ENCODE measurements at places on chromosomes 7 and 10.

DNA sequence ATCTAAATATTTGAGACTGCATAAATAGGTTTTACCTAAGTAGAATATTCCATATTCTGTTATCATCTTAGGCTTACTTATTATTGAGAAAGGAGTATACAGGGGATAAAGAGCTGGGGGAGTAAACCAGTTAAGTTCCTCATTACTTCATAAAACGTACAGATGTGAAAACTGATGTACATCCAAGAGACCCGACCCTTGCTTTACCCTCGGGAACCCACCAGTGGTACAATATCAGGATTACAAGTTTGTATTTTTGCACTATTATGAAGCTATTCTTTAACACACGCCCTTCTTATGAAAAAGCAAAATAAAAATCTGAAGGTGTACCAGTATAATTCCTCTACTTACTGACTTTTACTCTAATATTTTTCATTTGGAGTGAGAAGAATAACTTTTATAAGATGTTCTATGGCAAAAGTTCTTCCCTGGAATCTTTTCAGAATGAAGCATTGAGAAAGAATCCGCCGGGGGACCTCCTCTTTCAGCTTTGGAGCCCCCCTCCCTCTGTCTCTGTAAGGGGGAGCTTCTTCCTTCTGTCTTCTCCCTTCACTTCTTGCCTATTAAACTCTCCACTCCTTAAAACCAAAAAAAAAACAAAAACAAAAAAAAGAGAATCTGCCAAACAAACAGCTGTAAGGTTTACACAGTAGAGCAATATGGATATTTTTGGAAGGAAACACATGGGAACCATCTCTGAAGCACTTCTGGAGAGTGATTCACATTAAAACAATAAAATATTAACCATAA is 550.0 kb downstream of the TNS3 start:
- DNase-seq, result no peak

DNA sequence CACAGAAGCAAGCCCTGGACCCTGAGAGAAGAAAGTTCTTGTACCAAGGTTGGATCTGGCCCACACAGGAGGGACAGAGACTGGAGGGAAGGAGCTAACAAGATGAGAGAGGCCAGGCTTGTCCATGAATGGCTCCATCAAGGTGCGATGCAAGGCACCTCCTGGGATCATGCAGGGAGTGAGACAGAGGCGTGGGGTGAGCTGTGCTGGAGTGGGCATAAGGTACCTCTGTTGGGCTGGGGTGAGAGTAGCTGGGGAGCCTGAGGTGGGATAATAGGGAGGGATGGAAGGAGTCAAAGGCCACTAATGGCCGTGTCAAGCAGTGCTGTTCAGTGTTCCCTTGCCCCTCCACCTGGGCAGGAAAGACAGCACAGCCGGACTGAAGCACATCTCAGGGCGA is 9.9 kb downstream of the TMEM72 start:
- DNase-seq, result no peak

DNA sequence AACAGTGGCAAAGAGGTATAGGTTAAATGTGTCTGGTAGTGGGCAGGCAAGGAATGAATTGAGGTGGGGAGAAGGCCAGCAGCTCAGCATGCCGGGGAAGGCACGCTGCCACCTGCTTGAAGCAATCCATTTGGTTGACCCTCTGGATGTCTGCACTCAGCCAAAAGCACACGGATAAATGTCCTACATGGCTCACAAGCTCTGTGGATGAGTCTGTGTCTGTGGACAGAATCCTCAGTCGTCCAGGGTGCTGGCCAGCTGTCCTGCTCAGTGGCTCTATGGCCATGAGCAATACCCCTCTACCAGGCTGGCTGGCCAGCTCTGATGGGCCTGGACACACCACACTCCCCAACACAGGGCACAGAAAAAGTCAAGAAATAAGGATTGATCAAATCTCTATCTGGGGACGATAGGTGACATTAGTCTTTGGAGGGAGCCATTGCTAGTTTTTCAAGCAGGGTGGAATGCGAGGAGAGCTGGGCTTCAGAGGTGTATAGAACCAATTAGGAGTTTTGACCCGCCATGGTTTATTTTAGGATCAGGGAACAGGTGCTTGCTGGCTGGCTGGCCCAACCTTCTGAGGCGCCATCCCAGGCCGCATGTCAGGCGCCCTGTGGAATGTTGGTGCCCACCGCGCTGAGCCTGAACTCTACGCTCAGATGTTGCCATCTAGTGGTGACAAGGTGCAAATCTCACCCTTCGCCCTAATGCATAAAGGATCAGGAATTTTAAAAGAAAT is 493.4 kb downstream of the TNS3 start:
- DNase-seq, result peak; percentile 62

DNA sequence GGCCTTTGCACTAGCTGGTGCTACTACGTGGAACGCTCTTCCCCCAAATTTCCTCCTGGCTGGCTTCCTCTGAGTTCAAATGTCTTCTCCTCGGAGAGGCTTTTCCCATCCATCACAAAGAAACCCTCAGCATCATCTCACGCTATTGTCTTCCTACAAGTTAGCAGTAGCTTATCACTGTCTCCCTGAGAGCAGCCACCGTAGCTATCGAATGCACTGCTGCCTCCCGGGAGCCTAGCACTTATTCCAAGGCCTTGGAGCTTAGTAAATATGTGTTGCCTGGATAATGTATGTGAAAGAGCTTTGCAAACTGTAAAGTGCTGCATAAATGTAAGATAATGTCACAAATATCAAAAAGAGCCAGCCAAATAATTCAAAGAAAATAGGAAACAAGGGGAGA is 124.4 kb downstream of the KCNMA1 start:
- no peak for DNase-seq

GRCh38 chr7:147432079-147432478 is 1158.5 kb upstream of the C7orf33 start:
- DNase-seq, result no peak

DNA sequence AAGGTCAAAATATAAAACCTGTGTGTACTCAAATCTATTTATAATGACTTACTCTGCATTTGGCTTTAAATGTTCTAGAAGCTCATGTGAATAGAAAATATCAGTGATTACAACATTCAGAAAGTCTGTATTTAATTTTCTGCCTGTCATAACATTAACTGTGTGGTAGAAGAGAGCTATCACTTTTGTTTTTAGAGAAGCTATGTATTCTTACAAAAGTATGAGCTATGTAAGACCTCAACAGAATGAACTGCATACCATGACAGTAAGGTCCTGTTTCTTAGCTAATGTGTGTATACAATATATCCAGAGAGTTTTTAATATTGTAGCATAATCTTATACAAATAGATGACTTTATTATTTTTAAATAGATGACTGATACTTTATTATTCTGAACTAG is 61.5 kb downstream of the PTN start:
- DNase-seq, result no peak

GRCh38 chr7:4849390-4849789 is 12.4 kb downstream of the PAPOLB start:
- no peak for DNase-seq

DNA sequence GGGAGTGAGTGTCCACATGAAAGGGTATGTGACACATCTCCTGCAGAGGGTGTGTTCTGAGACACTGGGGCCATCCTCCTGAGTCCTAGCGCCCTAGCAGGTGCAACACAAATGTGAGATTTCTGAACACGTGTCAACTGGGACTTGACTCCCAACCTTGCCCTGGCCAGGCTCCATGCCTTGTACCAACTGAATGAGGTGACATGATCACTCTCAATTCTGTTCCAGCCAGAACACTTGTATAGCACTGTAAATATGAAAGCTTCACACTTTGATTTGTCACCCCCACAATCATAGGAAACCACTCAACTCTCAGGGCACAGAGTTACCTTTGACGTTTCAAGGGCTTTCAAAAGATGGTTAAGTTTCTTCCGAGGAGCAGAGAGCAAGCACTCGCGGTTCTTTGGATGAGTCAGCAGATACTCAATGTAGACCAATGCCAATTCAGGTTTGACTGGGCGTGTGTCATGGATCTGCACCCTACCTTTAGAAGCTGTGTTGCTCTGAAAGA is 48.6 kb downstream of the NCAPG2 start:
- DNase-seq, result no peak

DNA sequence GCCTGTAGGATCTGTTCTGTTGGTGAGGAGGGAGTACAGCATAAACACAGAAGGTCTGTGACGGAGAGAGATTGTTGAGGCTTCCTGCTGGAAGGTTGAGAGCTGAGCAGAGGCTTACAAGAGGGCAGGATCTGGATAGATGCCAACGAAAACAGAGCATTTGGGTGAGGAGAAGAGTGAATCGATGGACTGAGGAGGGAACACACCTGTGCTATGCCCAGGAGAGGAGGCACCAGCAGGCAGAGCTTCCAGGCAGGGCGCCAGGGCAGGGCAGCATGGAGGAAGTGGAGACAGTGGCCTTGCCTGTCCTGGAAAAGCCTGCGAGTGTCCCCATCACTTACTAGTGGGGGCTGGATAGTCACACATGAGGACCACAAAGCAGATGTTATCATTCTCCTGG is 282.9 kb downstream of the PAXIP1 start:
- no peak for DNase-seq

DNA sequence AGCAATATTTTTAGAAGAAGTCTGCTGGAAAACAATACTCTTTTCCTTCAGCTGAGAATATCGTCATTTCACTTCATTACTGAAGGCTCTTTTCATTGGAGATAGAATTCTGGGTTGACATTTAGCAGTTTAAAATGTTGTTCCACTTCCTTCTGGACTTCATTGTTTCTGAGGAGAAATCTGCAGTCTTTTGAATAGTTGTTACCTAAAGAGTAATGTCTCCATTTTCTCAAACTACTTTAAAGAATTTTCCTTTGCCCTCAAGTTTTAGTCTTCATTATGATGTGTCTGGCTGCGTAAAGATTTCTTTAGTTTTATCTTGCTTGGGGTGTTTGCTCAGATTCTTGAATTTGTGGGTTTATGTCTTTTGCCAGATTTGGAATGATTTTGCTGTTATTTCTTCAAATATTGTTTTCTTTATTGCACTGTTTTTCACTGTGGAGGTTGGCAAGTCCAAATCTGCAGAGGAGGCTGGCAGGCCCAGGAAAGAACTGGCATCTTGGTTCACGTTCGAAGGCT is 136.3 kb downstream of the DNAJB6 start:
- no peak for DNase-seq

- DNase-seq, result no peak
Measured at GRCh38 chr10:3534433-3534832, 250.6 kb downstream of the KLF6 start.

GRCh38 chr7:100176096-100177044 is 811 bp downstream of the GPC2 start:
- no peak for DNase-seq

DNA sequence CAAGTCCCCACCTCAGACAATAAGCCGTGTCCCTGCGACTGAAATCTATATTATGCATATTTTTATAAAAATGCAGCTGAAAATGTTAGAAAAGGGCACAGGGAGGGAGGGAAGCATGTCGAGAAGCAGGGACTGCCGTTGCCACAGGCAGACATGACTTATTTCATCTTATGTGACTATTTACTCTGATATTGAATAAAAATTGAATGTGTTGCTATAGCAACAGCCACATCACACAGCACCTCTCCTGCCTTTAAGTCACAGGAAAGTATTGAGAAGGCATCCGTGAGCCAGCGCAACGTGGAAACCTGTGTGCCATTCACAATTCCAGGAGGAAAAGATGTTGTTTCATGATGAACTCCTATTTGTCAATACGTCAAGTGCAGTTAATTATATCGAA is 549.5 kb downstream of the DNAJB6 start:
- no peak for DNase-seq

GRCh38 chr7:97871659-97872024 is 566 bp downstream of the ASNS start:
- DNase-seq, result peak; percentile 5

GRCh38 chr10:51960494-51960895 is 261.1 kb upstream of the CSTF2T start:
- DNase-seq, result peak; percentile 49

DNA sequence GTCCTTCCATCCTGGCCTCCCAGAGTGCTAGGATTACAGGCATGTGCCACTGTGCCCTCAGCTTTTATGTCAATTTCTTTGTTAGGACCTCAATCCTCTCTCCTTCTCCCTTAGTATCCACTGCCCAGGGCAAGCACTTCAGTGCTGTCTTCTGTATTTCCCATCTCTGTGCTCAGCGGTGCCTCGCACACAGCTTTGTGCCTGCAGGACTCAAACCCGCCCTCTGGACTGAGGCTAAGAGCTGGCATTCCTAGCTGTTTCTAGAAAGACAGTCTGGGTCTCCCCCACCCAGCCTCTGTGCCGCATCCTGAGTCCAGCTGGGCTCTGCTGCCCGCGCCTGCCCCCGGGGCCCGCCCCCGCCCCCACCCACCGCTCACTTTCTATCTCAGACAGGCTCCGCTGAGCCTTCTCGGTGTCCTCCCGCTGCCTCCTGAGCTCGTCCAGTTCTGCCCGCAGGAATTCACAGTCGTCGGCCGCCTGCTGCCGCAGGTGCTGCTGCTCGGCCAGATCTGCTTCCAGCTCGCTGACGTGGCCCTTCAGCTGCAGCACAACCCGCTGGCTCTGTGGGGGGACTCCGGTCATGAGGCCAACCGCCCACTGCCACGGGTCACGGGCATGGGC is 67.3 kb downstream of the SPDYE5 start:
- no peak for DNase-seq

- peak; percentile 31 for DNase-seq
Measured at GRCh38 chr10:62817766-62818425, 1.7 kb upstream of the EGR2 start.

GRCh38 chr7:21497072-21497471 is 45.8 kb upstream of the DNAH11 start:
- no peak for DNase-seq

- DNase-seq, result no peak
Measured at GRCh38 chr10:122481296-122482056, 20.1 kb downstream of the HTRA1 start.

GRCh38 chr7:30635798-30636197 is 41.1 kb downstream of the GARS1 start:
- no peak for DNase-seq

- no peak for DNase-seq
Measured at GRCh38 chr10:100020142-100020885, 10.6 kb upstream of the DNMBP start.

DNA sequence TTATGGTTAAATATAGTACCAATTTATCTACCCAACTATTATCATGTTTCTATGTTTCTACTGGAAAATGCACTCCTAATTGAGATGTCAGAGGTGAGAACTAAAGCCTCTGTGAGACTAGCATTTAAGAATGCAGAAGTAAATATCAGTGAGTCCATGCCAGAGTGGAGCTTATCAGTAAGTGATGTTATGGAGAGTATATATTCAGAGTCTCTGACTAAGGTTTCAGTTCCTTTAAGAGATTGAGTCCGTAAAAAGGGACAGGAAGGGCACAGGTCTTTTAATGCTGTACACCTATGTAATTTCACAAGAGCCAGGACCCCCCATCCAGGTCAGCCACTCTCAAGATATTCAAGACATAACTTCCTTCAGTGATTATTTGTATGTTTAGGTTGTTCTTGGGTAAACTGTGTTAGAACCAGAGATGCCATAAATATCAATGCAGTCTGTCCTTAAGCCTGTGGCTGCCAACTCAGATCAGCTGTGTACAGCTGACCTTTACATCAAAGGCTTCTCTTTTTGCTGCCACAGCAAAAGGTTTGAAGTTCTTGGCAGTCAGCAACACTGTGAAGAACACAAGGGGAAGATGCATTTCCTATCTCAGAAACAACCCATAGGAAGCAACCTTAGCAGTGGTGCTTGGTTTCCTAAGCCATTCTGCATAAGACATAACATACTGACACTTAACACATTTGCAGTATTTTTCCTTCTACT is 244.8 kb downstream of the BICC1 start:
- no peak for DNase-seq

All from tibial nerve (tissue), 4 donors.